ENCODE measurements at places on chromosomes 7 and 10.

GRCh38 chr10:70905071-70906021, 17.0 kb upstream of the PCBD1 start:
- no peak for DNase-seq

- DNase-seq: peak; percentile 54
These were observed 15.9 kb downstream of the LAMB4 start for GRCh38 chr7:108114117-108114841.

- no peak for DNase-seq
These were observed 731.8 kb downstream of the SUGCT start for GRCh38 chr7:40866601-40867000.

- no peak for DNase-seq
These were observed 12.3 kb upstream of the ECHDC3 start for GRCh38 chr10:11729790-11730315.

DNA sequence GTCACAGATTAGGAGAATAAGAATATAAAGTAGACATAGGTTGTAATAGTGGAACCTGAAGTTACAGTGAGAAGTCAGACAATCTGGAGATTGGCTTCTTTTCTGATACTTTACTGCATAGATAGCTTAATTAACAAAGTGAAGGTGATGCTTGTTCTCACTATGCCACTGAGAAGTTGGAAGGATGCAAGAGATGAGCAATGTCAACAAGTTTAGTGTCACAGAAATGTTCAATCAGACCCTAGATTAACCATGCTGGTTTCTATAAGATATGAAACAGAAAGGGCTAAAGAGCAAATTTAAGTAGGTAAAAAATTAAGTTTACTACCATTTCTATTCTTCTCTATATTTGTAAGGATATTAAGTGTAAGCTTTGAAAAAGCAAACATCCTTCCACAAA, 838.6 kb upstream of the SORCS1 start:
- DNase-seq: no peak

DNA sequence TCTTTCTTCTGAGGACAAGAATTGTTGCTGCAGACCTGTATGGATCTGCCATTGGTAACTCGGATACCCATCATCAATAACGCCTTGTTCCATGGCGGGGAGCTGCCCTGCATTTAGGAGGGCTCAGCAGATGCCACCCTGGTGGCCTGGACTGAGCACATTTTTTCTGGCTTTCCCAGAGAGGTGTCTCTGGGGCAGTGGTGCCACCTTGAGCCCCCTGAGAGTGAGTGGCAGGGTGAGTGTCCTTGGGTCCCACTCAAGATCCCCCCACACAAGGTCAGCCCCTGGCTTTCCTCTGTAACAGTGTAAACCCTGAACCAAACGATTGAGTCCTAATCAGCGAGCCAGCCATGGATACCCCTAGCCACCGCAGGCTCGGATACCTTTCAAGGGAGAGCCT, 258.6 kb downstream of the GLRX3 start:
- no peak for DNase-seq

DNA sequence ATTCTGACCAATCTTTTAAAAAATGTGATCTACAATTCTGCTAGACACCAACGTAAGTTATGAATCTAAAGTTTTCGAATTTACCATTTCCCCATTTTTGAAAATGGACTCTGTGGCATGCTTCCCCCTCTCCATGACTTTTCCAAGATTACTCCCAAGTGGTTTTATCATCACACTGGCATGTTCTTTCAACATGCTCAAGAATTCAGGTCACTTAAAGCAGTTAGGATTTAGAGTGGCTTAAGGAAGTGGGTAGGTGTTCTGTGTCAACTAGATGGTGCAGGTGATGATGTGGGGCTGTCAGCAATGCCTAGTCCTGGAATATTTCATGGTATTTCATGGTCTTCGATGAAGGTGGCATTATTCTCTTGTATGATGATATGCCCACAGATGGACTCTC, 164.0 kb upstream of the ASAH2 start:
- peak; percentile 52 for DNase-seq

DNA sequence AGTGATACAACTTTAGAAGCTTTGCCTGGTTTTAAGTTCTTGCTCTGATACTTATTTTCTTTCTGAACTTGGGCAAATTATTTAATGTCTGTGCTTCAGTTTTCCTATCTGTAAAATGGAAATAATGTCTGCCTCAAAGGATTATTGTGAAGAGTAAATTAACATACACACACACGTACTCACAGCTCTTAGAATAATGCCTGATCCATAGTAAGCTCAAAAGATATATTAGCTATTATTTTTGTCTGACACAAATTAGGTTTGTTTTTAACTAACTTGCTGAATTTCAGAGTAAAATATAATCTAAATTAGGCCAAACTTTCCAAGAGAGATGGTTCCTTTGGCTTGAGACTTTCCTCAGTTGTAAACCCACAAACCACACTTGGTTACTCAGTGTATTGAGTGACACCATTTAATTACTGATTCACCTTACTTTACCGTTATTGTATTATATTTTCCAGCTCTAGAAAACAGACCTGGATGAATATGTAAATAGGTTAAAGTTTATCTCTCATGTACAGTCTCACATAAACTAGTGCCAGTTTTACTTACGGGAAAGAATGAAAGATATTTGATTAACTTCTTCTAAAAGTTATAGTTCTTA, 50.4 kb downstream of the VTI1A start:
- DNase-seq: no peak

GRCh38 chr10:32985341-32985764, 27.3 kb upstream of the ITGB1 start:
- no peak for DNase-seq

- DNase-seq: no peak
These were observed 500.8 kb downstream of the PLXNA4 start for GRCh38 chr7:132075515-132075914.
